ENCODE measurements at places on chromosomes 3 and 15.

GRCh38 chr3:186167646-186168395 is 58.9 kb upstream of the ETV5 start:
- no peak for DNase-seq

DNA sequence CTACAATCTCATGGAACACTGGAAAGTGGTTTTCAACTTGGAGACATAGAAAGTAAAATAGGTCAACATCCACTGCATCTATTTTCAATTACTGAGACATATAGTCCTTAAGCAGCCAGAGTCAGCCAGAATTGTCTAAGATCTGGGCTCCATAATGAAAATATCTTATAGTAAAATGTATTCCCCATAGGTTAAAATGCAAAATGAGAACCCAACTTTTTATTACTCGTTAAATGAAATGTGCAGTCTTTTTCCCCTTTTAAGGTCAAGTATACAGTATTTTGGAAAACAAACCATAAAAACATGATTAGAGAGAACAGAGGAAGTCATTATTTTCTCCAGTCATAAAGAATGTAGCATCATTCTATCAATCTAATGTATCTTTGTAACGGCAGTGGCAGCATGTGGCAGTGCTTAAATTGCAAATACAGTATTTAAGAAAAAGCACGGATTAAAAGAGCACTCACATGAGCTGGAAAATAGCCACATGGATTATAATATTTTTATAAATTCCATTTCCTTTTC is 64.4 kb upstream of the CPB1 start:
- DNase-seq: no peak

GRCh38 chr15:89383365-89384175 is 48.9 kb upstream of the POLG start:
- no peak for DNase-seq

DNA sequence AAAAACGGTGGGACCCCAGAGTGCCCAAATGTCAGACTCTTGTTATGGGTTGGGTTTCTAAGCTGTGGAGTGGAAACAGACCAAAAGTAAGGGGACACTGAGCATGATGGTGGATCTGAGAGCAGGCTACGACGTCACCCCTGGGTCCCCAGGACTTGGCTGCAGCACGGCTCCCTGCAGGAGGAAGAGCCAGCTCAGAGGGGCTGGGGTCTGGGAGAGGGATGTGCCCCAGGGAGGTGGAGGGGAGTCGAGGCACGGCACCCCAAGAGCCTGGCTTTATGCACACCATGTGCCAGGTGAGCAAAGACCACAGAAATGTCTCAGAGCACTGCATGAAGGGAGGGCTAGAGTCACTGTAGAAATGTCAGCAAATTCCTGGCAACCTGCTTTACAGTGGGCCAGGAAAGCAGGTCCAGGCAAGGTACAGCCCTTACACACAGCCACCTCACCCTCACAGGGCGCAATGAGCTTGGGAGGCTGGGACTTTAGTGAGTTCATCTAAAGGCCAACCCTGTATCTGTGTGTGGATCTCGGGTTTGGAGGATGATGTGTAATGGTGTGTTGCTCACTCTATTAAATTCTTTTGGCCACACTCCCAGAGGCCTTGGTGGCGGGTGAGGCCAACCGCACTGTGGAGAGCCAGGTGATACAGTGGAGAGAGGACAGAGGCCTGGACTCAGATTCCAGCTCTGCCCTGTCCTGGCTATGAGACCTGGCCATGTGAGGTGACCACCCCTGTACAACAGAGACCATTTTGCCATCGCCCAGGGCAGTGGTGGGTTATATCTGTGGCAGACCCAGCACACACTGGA is 14.1 kb downstream of the CTSH start:
- DNase-seq: no peak

GRCh38 chr15:80264031-80264430 is 12.0 kb upstream of the CTXND1 start:
- DNase-seq: no peak

GRCh38 chr3:157147099-157147803 is 12.7 kb downstream of the CCNL1 start:
- no peak for DNase-seq

- DNase-seq: no peak
Observed at GRCh38 chr15:45181491-45182285, 6.1 kb downstream of the SHF start.

DNA sequence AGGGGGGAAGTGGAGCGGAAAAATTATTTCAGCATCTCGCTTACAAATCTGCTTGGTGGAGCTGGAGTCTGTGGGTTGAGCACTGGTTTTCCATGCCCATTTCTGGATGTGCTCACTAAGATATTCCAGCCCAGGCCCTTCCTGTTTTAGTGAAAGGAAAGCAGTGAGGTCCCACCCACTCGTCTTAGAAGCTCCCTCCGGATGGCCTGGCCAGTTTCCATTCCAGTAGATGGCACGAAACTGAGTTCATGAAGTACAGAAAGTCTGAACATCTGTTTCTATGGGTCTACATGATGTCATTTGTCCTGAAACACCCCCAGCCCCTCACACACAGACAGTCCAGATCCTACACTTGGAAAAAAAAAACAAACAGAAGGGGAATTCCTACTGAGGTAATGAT is 31.9 kb upstream of the THSD4 start:
- no peak for DNase-seq

DNA sequence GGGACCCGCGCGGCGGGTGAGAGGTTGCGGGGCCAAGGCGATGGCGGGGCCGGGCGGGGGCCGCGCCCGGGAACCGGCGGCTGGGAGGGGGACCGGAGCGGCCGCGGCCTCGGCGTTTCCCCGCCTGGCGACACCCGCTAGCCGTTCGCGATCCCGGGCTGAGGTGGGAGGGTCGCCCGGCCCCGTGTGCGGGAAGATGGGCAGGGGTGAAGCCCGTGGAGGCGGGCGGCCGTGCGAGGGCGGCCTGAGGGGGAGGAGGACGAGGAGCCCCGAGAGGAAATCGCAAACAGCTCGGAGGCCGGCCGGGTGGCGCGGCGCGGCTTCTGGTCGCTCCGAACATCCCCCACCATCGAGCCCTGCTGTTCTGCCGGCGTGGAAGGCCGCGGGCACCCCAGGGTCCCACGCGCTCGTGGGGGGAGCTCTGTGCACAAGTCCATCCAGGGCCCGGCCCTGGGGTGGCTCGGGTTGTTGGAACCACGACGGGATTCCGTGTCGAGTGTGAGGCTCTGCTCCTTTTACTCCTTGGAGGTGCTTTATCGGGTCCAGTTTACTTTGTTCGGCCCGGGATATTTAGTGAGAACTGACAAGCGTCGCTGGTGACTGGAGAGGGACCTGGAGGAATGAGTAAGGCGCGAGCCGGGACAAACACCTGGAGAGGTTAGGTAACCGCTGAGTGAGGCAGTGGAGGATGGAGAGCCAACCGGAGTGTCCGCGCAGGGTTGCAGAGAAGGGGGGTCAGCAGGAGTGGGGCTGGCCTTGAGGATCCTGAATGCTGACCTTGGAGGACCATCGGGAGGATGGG is 728 bp downstream of the CRTC3 start:
- peak; percentile 24 for DNase-seq

DNA sequence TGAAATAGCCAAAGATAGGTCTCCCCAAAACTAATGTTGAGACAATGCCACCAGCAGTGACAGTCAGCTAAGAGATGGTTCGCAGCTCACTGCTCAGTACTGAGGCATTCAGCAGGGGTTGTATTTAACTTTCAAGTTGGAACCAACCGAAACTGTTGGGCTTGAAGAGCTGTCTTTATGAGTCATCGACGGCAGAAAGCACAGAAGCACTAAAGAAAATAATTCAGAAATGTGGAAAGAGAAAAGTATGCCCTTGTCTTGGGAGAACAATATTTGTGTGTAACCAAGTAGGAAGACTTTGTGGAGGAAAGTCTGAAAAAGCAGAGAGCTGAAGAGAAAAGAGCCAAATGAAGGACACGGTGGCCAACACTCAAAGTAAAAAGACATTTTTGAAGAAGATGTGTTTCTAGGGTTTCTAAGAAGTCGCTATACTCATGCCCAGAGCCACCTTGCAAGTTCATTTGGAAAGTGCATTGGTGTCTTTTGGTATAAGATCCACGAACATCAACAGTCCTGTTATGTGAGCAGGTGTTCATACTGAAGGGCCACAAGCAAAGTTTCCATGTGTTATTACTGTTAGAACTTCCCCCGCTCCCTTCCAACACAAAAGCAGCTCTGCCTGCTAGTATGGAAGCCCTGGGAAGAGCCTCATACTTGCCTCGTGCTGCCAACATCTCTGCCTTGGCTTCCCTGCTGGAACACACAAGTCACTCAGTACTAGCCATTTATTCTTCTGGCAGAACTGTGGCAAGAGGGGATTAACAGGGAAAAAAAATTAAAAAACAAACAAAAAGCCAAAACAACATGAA is 4.1 kb upstream of the RARB start:
- no peak for DNase-seq

- no peak for DNase-seq
Observed at GRCh38 chr15:63492541-63493077, 11.8 kb upstream of the USP3 start.

DNA sequence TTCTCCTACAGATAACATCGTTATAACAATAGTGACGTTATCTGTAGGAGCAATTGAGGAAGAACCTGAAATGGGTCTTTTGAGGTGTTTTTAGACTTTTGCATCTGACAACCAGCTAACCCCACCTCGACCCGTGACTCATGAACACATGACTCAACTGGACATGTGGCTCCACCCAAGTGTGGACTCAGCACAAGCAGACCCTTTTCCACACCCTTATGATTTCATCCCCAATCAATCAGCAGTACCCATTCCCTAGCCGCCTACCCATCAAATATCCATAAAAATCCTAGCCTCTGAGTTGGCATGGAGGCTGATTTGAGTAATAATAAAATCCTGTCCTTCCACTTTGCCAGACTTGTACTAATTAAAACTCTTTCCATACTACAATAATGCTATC is 255.4 kb downstream of the ARPP21 start:
- no peak for DNase-seq

DNA sequence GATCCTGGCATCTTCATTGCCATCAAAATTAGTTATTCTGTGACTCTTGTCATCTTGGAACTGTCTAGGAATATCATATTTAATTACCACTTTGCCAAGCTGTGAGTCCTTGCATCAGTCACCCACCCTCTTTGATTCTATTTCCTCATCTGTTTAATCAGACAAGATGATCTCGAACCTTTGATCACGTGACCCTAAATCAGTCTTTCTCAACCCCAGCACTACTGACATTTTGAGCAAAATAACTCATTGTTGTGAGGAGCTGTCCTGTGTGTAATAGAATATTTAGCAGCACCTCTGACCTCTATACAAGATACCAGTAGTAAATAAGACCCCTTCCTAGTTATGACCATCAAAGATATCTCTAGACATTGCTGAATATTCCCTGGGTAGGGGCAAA is 343.4 kb upstream of the ARPP21 start:
- no peak for DNase-seq

DNA sequence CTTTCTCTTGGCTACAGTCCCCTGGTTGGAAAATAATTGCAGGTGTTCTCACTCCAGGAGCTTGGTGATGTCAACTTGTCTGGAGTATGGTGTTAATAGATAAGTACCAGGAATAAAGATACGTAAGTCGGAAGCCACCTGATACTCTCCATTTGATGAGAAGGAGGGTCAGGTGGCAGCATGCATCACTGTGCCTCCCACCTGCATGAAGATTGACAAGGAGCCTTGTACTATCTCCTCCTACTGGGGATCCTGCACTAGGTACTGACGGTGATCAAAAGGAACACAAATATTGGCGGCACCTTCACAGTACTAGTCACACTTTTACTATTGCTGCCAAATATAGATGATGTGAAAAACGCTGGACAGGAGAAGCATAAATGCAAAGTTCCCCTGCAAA is 32.6 kb upstream of the GABRB3 start:
- DNase-seq: no peak

DNA sequence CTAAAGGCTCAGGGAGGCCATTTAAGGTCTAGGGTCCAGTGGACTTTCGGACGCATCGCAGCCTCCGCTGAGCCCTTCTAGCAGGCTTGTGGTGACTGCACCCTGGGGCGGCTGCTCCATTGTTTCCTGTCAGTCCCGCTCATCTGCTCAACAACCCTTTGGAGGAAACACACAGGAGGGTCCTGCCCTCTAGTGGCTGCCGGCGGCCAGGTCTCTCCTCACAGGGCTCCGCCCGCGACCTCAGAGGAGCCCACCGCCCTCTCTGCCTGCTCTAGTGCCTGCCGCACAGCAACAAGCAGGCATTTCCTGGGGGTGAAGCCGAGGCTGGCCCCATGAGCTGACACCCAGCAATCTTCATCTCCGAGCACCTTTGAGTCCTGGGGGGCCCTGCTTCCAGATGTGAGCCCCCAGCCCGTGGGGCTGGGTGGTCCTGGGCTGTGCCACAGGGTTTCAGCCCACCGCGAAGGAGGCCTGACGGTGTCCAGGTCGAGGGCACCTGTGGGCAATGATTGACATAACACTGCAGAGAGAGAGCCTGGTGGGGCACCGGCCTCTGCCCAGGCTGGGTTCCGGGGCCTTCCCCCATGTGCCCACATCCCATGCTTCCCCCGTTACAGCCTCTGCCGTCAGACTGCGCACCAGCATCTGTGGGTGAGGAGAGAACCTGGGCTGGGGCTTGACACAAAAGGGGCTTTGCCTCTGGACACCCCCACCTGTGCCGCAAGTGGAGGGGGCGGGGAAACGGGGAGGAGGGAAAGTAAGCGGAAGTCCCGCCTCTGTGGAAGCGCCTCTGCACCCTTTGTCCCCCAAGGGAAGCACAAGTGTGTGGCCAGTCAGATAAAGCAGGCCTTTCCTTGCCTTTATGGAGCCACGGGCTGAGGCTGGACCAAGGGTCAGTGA is 27.0 kb upstream of the SFMBT1 start:
- DNase-seq: peak; percentile 82

DNA sequence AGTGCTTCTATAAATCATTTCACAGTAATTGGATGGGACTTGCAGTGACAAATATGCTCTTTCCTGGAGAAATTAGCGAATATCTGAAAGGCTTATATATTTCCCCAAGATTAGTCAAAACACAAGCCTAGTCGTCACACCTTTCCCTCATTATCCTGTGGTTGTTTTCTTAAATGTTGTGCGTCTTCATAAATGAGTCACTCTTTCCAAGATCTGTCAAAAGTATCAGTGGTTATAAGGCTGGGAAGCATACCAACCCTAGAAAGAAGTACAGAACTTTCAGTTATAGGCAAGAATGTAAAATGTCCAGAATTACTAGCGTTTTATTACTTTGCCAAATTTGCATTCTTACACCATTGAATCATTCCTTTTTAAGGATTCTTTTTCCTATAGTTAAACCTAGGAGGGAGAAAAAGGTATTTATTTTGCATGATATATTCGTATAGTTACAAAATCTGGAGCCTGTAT is 33.6 kb downstream of the TMEM212 start:
- DNase-seq: no peak

- no peak for DNase-seq
Observed at GRCh38 chr3:41148478-41148877, 50.8 kb upstream of the CTNNB1 start.

GRCh38 chr3:133880287-133880686 is 15.4 kb downstream of the RAB6B start:
- no peak for DNase-seq

DNA sequence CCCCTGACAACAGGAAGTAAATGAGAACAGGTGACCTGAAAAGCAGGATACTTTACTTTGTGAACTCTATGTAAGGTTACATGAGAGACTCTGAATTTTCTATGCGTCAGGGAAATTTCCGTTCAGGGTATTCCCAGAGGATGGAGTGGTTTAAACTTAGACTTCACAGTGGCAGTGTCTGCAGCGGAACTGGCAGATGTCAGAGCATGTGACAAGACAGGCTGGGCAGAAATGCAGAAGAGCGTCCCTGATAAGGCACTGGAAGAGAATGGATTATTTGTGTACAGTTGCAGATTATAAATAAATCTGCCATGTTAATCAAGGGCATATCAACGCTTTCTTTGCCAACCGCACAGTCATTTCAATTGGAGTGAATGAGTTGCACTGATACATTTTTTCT is 598.4 kb upstream of the ZNF717 start:
- DNase-seq: no peak

Data from T-helper 9 cell (primary cell).